ENCODE measurements at places on chromosomes 3 and 15.

GRCh38 chr15:91491101-91491950, 362.2 kb upstream of the SLCO3A1 start:
- no peak for DNase-seq

- DNase-seq: no peak
Measured at GRCh38 chr15:90868261-90868689, at the start of gene FURIN. Gene FURIN, plus strand, starts transcription at chr15:90868588. Its CDS starts 7,153 bp downstream, at chr15:90875741.

GRCh38 chr3:25097023-25097422, 331.0 kb upstream of the RARB start:
- DNase-seq: no peak

DNA sequence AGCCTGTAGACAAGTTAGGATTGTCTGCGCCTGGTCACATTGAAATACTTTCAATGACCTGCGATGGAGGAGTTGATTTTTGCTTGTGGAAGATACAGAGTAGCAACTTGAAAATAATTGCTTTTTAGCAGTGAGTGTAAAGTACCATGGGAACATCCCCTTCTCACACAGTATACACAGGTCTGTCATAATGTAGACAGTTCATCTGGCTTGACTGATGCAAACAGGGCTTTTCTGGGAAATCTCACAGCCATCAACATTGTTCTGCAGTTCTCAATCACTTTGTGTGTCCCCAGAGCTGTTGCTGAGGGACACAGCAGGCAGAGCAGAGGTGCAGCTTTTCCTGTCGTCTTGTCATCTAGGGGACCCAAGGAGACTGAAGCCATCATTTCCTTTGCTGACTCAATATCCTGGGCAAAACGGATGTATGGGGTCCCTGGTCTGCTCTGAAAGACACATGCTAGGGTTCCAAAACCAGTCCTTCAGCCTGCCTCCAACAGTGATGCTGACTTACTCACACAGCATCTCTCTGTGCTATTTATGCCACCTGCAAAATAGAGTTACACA, 5.3 kb upstream of the REC114 start:
- no peak for DNase-seq

DNA sequence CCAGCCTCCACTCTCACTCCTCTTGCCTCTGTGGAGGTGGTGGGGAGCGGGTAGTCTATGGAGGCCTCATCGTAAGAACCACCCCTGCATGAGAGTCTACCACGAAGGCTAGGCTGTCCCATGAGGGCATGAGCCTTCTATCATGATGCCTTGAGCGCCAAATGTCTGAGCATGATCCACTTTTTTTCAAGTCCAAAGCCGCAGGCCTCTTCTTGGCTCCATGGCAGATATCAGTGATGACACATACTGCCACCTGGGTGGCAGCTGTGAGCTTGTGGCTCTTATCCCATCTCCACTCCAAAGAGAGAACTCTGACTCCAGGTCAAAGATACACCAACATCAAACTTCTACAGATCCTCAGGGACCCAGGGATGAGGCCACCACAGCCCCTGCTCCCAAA, 13.5 kb downstream of the POC1A start:
- DNase-seq: no peak

DNA sequence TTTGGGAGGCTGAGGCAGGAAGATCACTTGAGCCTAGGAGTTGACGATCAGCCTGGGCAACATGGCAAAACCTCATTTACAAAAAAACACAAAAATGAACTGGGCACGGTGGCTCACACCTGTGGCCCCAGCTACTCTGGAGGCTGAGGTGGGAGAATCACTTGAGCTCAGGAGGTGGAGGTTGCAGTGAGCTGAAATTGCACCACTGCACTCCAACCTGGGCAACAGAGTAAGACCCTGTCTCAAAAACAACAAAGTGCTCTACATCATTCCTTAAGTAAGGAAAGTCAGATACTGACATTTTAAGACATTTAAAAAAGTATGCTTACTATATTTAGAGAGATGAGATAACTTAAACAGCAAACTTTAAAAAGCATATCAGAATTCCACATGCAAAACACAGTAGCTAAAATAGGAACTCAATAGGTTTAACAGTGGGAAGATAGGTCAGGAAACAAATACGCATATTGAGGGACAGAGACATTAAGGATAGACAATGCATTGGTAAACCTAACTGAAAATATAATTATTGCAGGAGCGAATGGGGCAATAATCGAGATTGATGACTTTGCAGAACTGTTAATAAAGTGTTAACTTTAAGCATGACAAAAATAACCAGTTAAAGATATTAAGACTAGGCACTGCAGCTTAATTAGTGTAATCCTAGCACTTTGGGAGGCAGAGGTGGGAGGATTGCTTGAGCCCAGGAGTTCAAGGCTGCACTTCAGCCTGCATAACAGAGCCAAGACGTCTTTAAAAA, 32.1 kb downstream of the MORF4L1 start:
- DNase-seq: no peak

DNA sequence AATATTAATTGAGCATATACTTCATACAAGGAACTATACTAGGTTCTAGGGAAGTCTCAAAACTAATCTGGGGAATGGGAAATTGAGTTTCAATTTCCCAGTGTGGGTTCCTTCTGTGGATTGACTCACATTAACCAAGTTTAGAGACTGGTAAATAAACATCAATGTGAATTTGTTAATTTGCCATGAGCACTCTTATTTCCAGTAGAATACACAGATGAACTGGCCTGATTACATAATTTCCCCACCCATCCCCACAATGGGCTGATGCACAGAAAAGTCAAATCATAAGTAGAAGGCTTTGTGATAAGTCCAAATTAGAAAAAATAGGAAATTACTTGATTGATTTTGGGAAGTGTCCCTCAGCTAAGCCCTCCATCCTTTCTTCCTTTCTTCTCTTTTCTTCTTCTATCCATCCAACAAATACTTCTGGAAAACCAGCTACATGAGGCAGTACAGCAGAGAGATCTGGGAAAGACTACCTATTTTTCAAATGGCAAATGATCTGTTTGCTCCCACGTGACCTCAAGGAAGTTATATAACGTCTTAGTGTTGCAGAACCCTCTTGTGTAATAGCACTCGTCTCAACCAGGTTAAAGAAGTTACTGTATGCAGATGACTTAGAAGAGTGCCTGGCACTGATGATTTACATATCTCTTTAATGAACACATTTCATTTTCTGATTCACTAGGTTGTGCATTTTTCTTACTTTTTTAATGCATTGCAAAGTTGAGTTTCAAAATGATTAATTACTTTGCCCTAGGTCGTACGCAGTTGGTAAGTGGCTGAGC, 312.3 kb downstream of the SV2B start:
- no peak for DNase-seq

GRCh38 chr15:23572844-23573243, 7.4 kb downstream of the MKRN3 start:
- DNase-seq: no peak

DNA sequence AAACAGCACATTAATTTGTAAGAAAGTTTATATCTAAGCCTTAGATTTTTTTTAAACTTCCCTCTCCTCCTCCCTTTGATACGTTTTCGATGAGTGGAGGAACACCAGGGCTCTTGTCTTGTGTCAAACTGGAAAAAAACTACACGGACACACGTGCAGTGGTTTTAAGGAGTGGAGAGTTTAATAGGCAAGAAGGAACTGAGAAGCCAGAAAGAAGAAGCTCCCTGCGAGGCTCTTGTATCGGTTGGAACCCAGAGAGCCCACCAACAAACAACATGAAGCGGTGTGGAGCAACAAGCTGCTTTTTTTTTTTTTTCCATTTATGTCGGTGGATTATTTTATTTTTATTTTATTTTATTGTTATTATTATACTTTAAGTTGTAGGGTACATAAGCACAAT, 18.6 kb downstream of the NDUFB4 start:
- DNase-seq: no peak

- no peak for DNase-seq
Measured at GRCh38 chr15:33742800-33743199, 225.5 kb upstream of the CHRM5 start.

DNA sequence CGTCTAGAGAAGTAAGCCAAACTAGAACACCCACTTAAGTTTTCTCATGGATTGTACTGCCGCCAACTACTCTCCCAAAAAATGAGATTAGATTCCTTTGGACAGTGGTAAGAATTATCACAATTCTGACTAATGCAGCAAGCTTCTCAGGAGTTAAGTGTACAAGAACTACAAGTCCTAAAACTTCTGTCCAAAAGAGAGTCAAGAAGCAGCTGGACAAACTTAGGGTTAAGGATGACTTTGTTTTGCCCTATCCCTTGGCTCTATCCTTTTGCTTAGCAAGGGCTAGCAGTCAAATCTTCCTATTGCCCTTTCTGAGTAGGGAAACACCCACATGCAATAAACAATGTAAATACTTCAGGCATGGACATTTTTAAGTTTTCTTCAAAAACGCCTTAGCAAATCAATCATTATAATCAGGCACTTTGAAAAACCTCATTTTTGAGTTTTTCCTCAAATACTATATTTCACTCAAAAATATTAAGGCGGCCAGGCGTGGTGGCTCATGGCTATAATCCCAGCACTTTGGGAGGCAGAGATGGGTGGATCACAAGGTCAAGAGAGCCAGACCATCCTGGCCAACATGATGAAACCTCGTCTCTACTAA, 19.5 kb downstream of the RAF1 start:
- no peak for DNase-seq

GRCh38 chr3:57825116-57825515, 69.0 kb downstream of the SLMAP start:
- DNase-seq: no peak

DNA sequence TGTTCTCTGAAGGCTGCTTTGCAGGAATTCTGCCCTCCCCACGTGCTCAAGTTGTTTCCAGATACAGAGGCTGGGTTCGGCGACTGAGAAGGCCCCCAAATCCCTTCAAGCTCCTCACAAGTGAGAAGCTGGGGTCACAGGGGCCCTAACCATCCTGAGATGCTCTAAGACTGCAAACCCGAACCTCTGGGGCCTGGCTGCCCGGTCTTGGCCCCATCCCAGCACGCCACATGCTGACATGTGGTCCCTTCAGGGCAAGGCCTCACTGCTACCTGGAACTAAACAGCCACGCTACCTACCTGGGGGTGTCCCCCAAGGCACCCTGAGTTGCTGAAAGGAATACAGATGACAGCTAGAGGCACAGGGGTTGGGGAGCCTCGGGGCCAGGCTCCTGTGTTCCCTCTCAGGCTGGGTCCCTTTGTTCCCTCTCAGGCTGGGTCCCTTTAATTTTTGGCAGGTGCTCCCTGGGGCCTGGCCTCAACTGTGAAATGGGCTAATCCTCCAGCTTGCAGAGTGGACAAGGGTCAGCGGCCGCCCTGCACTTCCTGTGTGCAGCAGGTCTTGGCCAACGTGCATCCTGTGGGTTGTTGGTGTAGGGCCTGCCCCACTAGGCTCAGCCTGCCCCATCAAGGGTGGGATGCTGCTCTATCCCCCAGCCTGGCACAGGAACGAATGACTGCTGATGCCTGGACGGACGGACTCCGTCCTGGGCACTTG, 32.5 kb downstream of the KLHL25 start:
- DNase-seq: no peak

DNA sequence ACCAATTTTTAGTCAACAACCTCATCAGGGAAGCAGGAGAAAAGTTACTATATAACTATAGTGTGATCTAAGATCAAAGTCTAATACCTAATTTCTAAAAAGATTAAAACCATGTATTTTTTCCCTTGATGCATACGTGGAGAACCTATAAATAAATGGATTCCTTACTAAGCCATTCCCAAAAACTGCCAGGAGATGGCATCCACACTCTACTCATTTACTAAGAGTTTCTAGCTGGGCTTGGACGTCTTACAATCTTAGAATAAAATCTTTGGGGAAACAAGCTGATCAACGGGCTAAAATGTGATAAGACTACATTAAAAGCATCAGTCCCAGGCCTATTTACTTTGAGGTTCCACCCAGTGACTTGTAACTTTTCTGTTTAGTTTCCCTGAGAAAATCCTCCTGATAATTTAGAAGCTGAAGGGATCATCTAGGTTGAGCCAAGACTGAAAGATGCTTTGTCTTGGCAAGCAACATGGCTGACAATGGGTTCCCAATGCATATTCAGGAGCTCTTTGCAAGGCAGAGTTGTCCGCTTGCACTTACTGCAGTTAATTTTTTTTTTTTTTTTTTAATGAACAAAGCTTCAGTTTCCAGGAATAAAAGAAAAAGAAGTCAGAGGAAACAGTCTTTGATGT, 85.5 kb upstream of the FGF12 start:
- DNase-seq: no peak

- DNase-seq: no peak
Measured at GRCh38 chr3:43759297-43759782, 68.6 kb downstream of the ABHD5 start.

GRCh38 chr3:132530624-132531023, 66.4 kb upstream of the ACKR4 start:
- DNase-seq: no peak

DNA sequence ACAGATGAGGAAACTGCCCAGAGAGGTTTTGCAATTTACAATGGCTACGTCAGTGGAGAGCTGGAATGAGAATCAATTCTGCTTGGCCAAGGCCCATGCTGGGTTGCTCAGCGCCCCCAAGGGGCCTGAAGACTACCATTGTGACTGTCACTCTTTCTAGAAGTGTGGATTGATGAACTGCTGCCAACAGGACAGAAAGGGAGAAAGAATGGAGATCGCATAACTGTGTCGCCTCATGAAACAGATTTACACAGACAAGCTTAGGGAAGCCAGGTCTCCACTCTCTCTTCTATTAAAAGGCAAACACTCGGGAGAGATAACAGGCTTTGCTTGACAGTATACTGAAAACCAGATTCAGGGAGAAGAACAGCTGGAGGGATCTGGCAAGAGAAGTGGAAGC, 160.0 kb downstream of the STT3B start:
- DNase-seq: no peak

DNA sequence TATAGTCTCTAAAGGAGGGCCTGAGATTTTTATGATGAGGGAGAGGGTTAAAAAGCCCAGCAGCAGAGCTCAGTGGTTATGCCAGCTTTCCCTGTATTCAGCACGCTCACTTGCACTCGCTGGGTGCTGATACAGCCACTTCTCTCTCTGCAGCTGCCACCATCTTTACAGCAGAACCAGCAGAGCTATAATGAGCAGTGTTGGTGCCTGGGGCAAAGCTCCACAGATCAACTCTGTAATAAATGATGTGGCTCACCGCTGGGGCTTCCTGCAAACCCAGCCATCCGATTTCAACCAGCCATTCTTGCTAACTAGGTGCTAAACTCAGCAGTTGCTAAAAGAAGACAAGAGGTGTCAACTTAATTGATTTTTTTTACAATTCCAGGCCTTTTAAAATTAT, 48.0 kb downstream of the ARNT2 start:
- no peak for DNase-seq

DNA sequence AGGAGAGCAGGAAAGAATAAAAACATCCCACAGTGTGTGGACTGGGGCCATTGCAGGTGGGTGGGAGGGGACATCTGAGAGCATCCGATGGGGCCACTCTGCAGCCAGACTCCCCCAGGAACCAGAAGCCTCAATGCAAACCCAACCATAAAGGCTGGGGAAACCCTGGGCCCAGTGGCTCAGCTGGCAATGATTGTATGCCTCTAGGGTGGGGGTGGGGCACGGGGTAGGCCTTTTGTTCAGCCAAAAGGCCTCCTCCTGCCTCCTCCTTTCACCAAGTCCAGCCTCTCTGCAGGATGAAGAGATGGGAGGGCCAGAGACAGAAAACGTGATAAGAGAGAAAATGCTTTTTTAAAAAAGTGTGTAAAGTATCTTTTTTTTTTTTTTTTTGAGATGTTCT, 45.5 kb upstream of the HERC1 start:
- no peak for DNase-seq

- DNase-seq: no peak
Measured at GRCh38 chr15:70866982-70867641, 13.2 kb upstream of the LARP6 start.

GRCh38 chr3:158105710-158106253, 438 bp downstream of the SHOX2 start:
- no peak for DNase-seq

- no peak for DNase-seq
Measured at GRCh38 chr15:80272987-80273386, 21.0 kb upstream of the CTXND1 start.

All from stimulated activated CD8-positive, alpha-beta memory T cell treated with anti-CD3 and anti-CD28 coated beads, Interleukin-2, amount 100 ng/mL, for 1 hour (primary cell).